NCI-H1694 (cell line): ENCODE measurements at places on chromosomes 5 and 9.

DNA sequence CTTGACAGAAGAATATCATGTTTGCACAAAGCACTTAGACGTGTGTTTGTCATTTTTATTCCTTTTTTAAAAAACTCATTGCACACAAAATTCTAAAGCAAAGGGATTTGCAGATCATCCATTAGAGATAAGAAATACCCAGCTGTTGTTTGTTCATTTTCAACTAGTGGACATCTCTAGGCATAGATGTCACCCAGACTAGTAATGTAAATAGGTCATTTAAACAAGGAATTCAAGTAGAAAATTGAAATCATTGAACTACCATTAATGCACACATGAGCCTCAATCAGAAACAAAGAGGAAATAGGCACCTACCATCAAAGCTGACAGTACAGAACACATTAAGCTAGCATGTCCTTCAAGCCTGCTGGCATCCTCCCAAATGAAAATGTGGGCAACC is 107.3 kb downstream of the OR2K2 start:
- no peak for DNase-seq

DNA sequence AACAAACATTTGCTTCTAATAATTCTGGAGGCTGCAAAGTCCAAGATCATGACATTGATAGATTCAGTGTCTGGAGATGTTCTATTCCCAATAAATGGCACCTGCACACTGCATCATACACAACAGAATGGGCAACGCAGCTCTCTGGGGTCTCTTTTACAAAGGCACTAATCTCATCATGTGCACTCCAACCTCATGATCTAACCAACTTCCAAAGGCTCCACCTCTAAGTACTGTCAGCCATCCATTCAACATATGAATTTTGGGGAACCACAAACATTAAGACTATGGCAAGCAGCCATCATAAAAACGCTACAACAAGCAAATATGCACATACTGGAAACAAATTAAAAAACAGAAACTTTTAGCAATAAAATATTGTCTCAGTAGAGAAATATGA is 121.1 kb downstream of the CYLC2 start:
- DNase-seq, result no peak

DNA sequence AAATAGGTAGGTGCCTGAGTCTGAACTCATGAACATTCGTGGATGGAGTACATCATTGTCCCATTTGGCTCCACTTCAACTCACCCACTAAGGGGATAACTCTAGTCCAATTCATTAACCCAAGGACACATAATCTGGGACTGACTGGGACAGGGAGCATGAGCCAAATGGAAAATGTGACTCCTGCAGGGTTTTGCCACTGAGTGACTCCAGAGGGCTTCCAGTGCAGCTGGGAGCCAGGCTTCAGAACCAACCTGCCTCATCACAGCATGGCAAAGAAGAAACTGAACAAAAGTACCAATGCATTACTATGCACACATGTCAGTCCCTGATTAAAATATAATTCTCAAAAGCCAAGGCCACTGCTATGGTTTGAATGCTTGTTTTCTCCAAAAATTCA is 159.7 kb upstream of the SNX2 start:
- no peak for DNase-seq

GRCh38 chr9:89675058-89675742 is 70.4 kb downstream of the GADD45G start:
- DNase-seq, result peak; percentile 80

DNA sequence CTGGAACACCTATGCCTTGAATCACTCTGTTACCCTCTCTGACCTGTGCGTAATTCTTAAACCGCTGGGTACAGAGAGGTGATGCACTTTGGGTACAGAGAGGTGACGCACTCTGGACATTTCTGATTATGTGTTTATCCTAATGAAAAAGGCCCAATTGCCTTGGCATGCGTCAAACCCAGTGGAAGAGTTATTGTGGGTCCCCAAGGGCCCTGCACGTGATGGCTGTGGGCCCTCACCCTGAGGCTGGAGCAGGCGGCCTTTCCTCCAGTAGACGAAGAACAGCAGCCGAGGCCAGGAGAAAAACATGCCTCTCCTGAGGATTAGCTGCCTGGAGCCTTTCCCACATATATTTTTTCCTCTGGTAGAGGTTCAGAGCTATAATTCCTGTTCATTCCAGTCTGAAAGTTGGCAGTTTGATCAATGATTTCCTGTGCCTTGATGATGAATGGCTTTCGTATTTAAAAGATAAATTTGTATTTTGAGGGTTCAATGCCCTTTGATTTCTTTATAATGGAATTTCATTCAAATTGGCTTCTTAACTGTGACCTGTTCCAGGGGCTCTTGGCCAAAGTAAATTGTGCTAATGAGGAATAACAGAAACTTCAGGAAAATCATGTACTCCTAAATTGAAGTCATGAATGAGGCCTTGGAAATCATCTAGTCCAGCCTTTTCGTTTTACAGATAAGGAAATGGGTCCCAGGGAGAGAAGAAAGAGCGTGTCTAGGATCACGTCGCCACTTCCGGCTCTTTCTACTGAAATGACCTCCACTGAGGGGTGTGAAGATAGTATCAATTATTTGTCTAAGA is 22.8 kb downstream of the ACER2 start:
- DNase-seq, result no peak

GRCh38 chr5:147712598-147712997 is 69.9 kb downstream of the JAKMIP2 start:
- no peak for DNase-seq

DNA sequence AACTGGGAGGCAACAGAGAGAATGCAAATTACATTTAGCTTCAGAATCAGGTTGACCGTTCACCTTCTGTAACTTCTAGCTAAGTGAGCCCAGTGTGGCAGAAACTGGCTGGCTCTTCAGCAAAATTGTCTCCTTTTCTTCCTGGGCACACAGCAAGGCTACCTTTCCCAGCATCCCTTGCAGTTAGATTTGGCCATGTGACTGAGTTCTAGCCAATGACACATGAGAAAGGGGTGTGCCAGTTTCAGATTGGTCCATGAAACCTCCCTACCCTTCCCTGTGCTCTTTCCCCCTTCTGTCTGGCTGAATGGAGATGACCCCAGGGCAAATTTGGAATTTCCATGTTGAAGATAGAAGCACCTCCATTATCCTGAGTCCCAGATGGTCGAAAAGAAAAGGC is 72.5 kb upstream of the SMIM23 start:
- DNase-seq, result no peak

DNA sequence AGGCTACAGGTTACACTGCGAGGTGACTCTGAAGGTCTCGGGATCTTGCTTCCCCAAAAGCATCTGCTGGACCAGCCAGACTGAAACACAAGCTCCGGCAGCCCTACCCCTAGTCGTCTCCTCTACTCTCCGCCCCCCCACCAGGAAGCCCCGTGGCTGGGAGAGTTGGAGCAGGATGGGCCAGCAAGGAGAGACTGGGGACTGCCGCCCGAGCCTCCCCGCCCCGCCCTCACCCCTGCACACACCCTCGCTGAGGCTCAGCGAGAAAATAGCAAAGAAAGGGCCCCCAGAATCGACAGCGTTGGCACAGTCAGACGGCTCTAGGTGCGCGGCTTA is 1.3 kb downstream of the TRIM7 start:
- DNase-seq, result no peak

DNA sequence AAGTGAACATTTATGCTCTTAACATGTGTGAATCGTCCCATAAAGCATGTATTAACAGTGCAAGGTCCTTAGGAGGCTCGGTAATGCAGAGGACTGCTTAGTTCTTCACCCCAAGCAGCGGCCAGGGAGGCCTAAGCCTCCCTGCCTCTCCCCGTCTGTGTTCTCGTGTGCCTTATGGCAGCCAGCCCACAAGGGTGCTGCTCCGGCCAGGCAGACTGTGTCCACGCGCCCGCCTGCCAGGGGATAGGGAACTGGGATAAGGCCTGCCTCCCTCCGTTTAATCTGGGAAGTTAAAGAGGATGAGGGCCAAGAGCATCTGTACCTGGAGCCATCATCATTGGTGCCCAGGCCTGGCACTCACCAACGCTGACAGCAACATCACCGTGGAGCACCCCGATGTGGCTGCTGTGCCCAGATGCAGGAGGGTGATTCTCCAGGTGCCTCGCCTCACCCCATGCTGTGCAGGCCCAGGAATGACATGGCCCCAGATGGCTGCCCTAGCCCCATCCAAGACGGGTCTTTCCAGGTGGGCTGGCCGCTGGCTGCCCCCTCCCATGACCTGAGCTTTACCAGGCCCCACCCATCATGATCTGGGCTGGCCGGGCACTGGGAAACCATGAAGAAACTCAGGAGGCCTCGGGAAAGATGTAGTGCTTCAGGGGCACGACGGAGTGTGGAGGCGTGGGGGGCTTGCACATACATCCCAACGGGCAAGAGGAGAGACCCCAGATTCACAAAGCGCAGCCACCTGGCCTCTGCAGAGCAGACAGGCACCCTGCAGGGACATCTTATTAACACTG is 35.6 kb upstream of the SUSD3 start:
- no peak for DNase-seq

- no peak for DNase-seq
These were observed 16.4 kb downstream of the RETREG1 start for GRCh38 chr5:16600397-16600796.

DNA sequence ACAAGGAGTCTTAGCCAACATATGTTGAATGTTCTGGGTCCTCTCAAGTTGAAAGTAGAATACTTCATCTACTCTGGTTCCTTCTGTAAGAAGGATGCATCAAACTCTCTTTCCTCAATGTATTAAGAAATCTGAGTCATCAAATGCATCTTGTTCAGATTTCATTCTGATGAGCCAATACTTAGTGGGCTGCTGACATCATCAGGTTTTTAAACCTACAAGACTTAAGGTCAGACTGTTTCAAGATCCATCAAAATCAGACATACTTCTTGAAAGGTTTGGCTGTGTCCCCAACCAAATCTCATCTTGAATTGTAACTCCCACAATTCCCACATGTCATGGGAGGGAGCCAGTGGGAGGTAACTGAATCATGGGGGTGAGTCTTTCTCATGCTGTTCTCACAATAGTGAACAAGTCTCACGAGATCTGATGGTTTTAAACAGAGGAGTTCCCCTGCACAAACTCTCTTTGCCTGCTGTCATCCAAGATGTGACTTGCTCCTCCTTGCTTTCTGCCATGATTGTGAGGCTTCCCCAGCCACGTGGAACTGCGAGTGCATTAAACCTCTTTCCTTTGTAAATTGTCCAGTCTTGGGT is 168.8 kb downstream of the RAPGEF6 start:
- no peak for DNase-seq

GRCh38 chr9:2159521-2160454 is 144.6 kb downstream of the SMARCA2 start:
- no peak for DNase-seq

DNA sequence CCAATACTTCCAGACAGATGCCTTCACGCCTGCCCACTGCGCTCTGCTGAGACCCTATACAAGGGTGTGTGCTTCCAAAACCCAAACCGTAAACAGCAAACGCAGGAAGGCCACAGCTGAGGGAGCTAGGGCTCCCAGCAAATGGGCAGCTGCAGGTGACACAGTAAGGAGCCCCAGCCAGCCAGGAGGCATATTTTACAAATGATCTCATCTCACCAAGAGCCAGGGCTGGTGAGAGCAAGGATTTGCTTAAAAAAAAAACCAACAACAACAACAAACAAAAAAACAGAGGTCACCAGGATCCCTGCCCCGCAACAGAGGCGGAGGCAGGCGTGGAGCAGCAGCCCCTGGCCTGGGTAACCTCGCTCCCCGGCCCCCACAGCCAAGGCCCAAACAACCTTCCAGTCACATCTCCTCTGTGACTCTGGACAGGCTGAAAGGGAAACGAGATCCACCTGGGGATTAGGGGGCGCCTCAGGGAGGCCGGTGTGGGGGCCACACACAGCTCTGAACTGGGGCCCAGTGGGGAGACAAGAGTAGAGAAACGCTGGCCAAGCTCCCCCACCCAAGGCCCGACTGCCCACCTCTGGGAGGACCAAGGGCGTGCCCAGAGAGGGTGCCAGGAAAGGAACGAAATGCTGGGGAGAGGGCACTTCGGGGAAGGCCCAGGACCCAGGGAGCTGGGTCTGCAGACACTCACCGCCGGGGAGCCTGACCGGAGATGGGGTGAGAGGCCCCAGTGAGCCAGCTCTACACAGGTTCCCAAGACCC is 3.3 kb downstream of the NACC2 start:
- no peak for DNase-seq

- no peak for DNase-seq
These were observed 1.5 kb downstream of the COL27A1 start for GRCh38 chr9:114156657-114157421.

GRCh38 chr5:172574871-172575223 is 66.2 kb upstream of the NEURL1B start:
- DNase-seq, result no peak

GRCh38 chr9:87243602-87244001 is 254.1 kb upstream of the DAPK1 start:
- DNase-seq, result no peak

DNA sequence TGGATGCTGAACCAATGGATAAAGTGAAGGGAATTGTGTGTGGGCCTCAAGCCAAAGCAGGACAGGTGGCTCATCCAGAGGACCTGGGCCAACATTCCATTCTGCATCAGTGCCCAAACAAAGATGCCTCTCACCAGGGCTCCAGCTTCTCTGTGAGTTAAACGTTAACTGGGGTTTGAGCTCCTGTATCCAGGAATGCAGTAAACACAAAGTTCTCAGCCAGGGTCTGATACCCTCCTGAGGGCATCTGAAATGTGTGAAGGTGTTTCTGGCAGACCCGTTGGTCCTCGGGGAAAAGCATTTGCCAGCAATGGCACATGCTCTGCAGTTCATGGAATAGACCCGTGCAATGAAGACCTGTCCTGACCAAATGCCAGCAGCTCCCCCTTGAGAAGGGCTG is 33.9 kb upstream of the AOPEP start:
- DNase-seq, result peak; percentile 21

DNA sequence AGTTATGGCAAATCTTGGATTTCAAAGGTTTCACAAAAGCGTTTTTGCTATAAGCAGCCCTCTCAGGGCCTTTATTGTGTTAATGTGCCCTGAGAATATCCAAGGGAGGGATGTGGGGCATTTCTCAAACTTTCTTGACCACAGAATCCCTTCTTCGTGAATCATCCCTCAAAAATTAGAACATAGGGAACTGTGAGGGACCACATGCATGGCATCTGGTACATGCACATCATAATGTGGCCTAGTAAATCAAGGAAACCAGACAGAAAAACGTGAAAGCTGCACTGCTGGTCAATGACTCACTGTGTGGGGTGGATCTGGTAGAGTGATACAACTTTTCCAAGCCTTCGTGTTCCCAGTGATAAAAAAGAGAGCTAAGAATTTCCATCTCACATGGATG is 22.4 kb downstream of the DDX31 start:
- no peak for DNase-seq

DNA sequence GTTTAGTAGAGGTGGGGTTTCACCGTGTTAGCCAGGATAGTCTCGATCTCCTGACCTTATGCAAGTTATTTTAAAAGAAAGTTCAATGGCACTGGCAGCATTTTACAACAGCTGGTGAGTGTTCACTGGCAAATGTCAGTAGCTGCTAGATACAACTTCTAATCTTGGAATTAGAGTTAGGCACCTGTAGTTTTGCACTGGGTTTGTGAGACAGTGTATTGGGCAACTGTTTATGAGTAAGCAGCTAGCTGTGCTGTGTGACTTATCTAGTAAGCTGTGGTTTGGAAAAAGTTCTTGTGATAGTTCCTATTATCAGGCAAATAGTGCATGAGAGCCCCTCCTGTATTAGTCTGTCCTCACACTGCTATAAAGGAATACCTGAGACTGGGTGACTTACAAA is 61.5 kb downstream of the UBE2QL1 start:
- no peak for DNase-seq

- DNase-seq, result no peak
These were observed 28.1 kb upstream of the F2RL1 start for GRCh38 chr5:76790632-76791290.

- no peak for DNase-seq
These were observed 18.4 kb downstream of the AP3B1 start for GRCh38 chr5:78275998-78276543.
